Motor neuron (in vitro differentiated cells): ENCODE measurements at places on chromosomes 1 and 21. TPM values are rescaled to one million over a fixed set of nuclear protein-coding genes. Genes with fewer than 3 reads are reported as not detected.

DNA sequence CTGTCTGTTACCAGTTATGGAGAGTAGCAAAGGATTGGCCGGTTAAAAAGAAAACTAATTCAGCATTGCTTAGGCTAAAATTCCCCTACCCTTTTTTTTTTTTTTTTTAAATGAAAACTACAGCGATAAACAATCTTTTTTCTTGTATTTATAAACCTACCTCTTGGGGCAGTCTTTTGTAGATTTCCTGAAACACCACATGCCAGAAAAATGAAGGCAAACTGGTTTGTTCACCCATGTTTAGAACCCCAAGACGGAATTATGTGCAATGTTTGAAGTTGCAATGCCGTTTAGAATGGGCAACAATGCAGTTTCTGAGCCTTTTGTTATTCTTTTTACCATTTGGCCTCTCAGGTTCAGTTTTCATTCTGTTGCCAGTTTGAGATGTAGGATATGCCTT, 59.1 kb downstream of the PRDM2 start:
- ATAC-seq: no peak

DNA sequence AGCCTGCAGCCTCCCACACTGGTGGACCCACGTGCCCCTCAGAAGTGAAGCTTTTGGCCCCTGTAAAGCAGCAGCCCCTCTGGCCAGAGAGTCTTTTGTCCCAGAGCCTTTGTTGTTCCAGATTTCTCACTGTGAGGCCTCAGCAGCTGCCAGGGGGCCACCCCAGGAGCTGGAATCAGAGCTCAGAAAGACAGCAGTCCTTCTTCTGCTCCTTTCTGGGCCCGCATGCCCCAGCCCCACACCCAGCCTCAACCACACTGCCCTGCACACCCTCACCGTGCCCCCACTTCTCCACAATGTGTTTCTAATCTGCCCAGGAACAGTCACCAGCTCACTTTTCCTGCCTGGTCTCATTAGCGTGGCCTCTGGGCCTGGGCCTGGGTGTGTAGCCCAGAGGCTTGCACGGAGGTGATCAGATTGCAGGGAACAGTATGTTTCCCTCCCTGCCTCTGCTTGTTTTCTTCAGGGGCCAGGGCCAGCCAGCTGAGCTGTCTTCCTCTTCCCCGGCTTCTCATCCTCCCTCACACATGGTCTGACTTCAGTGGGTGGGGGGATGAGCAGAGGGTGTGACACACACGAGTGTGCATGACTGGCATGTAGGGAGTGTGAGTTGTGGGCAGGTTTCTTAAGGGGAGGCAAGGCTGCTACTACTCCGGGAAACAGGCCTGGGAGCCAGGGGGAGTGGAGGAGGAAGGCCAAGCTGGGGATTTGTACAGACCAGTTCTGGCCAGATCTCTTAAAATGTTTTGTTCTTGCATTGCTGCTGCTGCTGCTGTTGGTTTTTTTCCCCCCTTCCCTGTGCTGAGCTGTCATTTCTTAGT, 82.5 kb upstream of the ZNF648 start:
- peak; percentile 91 for ATAC-seq

DNA sequence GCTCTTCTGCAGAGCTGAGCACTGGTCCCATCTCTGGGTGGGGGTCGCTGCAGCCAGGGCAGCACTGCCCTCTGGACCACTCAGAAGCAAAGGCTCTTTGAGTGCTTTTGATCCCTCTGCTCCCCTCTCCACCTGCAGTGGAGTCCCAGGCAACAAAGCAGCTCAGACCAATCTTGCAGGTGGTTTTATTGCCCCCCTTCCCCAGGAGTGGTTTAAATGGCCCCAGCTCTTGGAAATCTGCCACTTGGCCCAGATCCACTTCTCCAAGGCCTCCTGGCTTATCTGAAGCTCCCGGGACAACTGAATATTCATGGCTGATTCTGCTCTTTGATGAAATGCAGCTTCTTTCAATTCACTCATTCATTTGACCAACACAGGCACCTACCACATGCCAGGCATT, 2.7 kb downstream of the STUM start:
- ATAC-seq: no peak

DNA sequence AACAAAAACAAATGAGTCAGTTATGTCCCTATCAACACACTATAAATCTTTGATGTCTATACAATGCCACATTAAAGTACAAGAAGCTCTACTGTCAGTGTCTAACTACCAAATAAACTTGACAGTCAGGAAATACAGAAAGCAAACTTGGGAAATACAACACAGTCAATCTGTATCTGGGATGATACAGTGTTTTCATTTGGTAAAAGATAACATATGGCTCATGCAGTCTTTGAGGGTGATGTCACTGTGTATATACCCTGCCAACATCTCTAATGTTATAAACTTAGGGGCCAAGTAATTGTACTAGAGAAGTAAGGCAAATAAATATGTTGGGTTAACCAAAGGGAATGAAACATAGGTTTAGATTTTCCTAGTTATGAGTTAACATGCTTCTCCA, 552.5 kb upstream of the ADAMTS5 start:
- ATAC-seq: no peak

DNA sequence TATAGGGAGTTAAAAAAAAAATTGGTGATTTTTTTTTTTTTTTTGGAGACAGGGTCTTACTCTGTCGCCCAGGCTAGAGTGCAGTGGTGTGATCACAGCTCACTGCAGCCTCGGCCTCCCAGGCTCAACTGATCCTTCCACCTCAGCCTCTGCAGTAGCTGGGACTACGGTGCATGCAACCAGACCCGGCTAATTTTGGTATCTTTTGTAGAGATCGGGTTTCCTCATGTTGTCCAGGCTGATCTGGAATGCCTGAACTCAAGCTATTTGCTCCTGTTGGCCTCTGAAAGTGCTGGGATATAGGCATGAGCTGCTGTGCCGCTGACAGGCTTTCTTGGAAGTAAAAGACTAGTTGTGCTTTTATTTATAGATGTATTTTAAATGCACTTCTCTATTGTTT, 3.0 kb downstream of the CDC42 start:
- no peak for ATAC-seq

DNA sequence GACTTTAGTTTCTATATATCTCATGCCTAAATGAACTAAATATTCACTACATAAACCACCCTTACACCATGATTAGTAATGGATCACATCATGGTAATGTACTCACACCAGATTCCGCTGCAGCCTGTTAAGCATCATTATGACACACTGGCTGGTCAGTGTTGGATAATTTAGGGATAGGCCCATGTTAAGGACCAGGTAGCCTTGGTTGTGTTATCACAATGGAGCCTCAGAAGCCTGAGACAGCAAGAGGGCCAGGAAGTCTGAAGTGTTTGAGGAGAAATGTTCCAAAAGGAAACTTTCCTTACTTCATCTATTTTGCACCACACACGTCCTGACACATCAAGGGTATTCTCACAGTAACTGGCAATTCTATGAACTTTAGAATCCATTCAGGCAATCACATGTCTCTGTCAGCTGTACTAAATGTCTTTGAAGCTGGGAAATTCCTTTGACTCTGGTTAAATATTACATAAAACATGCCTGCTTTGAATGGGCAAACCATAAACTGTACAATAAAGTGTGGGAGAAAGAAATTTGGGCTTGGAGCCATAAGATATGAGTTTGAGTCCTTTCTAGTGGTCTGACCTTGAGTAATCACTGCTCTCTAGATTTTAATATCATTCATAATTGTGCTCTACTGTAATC, 105.3 kb upstream of the DPT start:
- peak; percentile 17 for ATAC-seq

GRCh38 chr1:58249737-58250586, 296.6 kb downstream of the OMA1 start:
- ATAC-seq: peak; percentile 83

- no peak for ATAC-seq
Observed at GRCh38 chr1:206609229-206609991, 2.9 kb downstream of the EIF2D start.

The OR2L13 gene
- 0.37 and 0.43 TPM in 2 replicates for total RNA-seq

The MTMR11 gene
- total RNA-seq: 1.4 and 3.3 TPM in 2 replicates
